Stimulated activated CD4-positive, alpha-beta T cell treated with anti-CD3 and anti-CD28 coated beads, Interleukin-2, amount 100 ng/mL, for 24 hours (primary cell): ENCODE measurements at places on chromosomes 6 and 20.

GRCh38 chr6:87322304-87323212 is at the start of gene SMIM8:
Gene SMIM8, plus strand, starts transcription at chr6:87322588. Its CDS starts 14,444 bp downstream, at chr6:87337032.
- DNase-seq, result peak; percentile 93

DNA sequence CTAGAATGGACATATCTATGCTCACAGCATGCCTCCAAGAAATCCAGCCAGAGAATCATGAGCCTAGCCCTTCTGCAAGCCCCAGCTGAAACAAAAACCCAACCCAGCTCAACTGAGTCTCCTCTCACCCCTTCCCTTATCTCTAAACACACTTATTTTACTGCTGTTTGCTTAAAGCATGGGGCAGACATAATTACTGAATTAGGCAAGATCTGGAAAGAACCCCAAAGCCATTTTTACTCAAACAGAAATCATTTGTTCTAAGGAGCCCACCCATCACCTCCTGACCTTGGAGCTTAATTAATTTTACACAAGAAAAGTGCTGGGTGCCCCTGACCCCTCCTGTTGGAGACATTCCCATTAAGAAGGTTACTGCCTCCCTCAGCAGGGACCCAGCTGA is 291.6 kb downstream of the MAFB start:
- no peak for DNase-seq

- no peak for DNase-seq
Observed at GRCh38 chr6:11805259-11806053, 26.9 kb upstream of the ADTRP start.

DNA sequence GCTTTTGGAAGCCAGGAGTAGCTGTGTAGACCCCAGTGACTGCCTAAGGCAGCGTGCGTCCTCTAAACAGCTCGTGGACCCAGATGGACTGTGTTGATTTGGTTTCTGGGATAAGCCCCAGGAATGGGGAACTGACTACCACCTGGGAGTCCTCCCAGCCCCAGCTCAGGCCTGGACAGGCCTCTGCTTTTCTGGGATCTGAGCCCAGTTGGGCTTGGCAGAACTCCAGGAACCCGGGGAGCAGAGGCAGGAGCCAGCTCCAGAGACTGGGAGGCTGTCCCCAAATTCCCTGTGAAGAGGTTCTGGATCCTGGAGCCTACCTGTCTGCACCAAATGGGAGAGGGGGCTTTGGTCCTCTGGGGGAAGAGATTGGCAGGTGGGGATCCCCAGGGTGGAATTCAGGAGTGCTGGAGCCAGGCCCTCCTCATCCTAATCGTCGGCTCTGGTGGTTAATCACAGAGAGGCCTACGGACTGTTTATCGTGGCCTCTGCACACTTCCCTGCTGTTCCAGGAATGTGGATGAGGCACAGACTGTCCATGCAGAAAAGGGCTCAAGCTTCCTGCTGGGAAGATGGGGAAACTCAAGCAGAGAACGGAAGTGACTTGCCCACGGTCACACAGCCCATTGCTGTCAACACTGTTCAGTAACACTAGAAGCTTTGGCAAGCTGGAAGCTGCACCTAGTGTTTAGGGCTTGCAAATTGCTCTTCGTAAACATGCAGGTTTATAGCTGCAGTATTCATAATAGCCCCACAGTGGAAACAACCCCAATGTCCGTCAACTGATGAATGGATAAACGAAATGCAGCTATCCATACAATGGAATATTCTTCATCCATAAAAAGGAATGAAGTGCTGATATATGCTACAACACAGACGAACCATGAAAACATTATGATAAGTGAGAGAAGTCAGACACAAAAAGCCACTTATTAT is 100.6 kb downstream of the KCNB1 start:
- DNase-seq, result no peak

- DNase-seq, result no peak
Observed at GRCh38 chr6:34466242-34467185, 638 bp downstream of the PACSIN1 start.

DNA sequence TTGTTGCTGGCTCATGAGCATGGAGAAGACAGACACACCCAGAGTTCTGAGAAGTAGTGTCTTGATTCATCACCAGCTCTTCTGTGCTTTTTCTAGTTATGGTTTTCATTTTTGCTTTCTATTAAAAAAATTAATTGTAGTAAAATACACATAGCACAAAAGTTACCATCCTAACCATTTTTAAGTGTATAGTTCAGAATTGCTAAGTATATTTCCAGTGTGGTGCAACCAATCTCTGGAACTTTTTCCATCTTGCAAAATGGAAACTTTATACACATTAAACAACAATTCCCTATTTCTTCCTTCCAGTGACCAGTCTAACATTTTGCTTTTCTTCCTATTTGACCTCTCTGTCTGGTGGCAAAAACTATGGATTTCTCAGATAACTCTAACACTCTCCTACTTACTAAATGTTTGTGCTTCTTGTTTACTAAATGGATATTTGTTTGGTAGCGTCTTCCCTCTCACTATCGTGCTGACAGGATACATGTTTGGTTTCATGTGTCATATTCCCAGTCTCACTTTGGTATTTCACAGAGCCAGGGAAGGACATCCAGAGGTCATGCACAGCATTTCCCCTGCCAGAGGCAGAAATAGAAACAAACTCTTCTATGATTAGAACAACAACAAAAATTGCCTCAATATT is 40.6 kb downstream of the TXLNB start:
- no peak for DNase-seq
